BJ (cell line): ENCODE measurements at places on chromosomes 7 and 10.
A peak's percentile ranks its signal among the peaks of the same experiment; 100 is the strongest.

GRCh38 chr10:28280652-28281051 is 22.2 kb downstream of the MPP7 start:
- DNase-seq, result no peak

GRCh38 chr10:27687326-27687725 is 58.3 kb downstream of the MKX start:
- DNase-seq, result no peak

DNA sequence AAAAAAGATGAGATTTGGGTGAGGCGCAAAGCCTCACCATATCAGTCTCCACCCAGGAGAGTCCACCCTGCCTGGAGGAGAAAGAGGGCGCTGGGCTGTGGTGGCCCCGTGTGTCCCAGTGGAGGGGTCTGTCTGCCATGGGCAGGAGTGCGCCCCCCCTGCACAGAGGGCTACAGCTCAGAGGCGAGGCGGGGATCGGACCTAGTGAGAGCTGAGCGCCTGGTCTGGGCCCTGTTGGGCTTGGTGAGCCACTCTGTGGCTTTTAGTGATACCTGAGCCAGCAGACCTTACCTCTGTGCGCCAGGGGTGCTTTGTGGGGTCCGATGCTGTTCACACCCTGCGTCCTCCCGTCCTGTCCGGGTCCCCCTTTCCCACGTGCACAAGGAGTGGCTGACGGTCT is 25.9 kb upstream of the GNA12 start:
- DNase-seq, result no peak

DNA sequence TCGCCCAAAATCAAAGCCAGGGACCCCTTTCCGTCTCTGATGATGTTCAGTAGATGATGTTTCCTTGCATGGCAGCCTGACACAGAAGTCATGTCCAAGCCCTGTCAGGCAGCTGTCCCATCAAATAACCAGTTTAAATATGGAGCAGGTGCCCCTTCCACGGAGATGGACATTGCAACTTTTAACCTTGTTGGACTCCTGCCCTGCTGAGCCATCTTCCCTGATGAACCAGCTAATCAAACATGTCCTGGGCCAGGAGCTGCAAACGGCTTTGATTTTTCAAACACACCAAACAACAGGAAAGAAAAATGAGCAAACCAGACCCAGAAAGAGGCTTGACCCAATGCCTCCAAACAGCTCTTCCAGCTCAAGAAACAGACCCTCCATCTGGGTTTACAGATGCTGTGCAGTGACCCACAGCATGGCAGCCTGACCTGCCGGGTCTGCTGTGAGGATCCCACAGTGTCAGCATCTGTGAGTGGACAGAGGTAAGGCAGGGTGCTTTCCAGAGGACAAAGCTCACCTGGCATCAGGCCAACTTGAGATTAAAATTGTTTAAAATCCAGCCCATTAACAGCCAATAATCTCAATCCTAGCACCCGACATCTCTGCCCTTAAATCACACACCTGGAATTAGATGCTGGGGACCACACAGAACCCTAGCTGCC is 372.6 kb downstream of the GRID1 start:
- DNase-seq, result no peak

DNA sequence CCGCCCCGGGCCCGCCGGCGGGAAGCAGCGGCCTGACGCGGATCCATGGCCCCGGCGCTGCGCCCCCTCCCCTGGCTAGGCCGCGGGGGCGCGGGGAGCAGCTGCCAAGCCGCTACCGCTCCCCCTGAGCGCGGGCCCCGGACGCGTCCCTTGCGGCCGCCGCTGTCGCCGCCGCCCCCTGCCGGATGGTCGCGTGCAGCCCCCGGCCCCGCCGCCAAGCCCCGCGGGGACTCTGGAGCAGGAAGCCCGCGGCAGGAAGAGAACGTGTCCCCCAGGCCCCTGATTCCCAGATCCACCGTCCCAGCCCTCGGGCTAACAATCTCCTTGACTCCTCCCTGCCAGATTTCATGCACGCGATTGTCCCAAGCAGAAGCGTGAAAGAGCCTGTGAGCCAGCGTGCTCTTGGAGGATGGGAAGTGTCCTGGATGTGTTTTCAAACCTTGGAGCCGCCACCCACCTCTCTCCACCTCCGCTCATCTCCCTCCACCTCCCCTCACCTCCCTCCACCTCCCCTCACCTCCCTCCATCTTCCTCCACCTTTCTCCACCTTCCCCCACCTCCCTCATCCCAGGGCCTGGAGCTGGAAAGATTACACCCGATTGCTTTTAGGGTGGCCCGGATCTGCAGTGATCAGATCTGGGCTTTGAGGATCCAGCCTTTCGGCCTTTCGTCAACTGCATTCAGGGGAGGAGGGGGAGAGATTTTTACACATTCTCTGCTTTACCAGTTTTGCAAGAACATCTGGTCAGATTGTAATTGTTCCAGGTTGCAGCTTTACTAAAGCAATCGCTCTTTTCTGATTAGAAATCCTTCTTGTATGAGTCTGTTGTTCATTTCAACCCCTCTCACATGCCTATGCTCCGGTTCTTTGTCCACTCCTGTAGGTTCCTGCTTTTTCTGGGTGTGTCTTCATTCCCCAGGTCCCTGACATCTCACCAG is 570 bp upstream of the PRTFDC1 start:
- DNase-seq, result no peak

- DNase-seq, result no peak
Measured at GRCh38 chr7:23607130-23607529, 9.9 kb downstream of the CCDC126 start.

DNA sequence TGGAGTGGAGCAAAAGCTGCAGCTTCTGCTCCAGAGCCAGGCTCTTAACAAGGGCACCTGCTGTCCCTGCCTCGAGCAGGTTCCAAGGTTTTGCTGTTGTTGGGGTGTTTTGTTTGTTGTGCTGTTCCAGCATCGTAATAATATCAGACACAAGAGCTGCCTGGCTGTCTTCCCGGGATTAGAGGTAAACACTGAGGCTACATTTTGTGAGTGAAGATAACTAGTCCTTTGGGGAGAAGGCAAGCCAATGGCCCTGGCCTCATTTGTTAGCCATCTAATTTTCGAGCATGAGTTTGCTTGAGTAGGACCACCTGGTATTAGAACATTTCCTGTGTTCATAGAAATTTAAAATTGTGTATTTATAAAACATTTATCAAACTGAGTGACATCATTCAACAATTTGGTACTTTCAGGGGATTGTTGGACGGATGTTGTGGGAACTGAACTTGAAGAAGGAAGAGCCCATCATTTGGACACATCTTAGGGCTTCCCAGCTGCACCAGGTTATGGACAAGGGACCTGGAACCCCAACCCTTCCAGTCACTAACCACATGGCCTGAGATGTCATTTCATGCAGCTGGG is 555.0 kb downstream of the TNS3 start:
- DNase-seq, result no peak

- DNase-seq, result no peak
Measured at GRCh38 chr10:75281974-75282373, 46.2 kb upstream of the COMTD1 start.

DNA sequence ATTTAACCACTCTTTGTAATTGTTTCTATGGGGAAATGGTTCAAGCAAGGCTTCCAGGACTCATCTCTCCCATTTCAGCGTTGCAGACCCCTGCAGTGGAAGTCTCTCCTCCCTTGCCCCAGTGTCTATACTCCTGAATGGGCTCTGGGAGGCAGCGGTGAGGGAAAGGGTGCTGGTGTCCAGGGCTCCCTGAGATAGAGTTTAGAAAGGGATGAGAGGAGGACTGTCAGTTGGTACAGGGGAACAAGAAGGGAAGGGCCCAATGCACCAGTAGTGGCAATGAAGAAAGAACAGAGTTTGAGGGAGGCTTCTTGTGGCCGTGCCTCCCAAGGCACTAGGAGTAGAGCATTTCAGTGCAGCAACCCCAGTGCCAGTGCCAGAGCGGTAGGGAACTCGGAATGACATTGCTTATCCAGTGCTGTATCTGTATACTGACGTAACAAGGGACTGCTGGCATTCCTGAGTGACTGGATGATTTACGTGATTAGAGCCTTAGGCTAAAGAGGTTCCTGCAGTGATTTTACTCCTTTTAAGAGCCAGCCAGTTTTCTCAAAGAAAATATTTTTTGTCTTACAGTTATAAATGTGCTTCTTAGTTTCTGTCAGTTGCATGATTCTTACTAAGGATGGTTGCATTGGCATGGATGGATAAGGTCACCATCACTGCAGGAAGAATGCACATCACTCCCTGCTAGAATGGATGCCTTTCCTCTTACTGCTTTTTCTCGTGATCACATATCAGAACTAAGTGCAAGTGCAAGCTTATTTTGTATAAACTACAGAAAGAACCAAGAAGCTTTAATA is 28.0 kb downstream of the PRPF18 start:
- DNase-seq, result peak; percentile 69

- no peak for DNase-seq
Measured at GRCh38 chr10:520402-520787, 169.1 kb downstream of the DIP2C start.

DNA sequence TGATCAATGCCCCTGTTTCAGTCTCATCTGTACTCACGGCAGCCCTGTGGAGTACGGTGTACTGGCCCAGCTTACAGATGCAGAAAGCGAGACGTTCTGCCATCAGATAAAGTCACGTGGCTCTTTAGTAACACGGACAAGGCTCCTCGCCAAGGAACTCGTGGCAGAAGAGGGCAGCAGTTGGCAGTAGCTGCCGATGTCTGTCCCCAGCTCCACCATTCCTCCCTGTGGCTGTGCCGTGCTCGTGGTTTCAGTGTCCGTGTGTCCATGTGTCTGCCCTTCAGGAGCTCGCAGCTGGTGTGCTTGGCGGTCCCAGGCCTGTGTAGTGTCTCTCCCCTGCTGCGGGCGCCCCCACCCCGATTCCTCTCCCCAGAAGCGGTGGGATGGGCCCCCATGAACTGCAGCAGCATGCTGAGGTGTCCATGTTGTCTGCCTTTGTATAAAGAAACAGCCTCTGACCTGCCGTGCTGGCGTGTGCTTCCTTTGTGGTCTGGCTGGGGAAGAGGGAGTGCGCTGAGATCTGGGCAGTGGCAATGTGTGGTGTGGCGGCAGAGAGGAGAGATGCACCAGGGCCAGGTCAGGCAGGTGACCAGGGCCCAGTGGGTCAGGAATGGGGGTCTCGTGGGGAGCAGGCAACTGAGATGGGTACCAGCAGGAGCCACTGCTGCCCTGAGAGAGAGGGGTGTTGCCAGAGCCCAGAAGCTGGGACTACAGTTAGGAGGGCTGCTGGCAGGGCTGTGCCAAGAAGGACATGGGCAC is 9.8 kb downstream of the RHBDD2 start:
- DNase-seq, result no peak

GRCh38 chr10:62527019-62527827 is 153.1 kb downstream of the ZNF365 start:
- DNase-seq, result no peak

DNA sequence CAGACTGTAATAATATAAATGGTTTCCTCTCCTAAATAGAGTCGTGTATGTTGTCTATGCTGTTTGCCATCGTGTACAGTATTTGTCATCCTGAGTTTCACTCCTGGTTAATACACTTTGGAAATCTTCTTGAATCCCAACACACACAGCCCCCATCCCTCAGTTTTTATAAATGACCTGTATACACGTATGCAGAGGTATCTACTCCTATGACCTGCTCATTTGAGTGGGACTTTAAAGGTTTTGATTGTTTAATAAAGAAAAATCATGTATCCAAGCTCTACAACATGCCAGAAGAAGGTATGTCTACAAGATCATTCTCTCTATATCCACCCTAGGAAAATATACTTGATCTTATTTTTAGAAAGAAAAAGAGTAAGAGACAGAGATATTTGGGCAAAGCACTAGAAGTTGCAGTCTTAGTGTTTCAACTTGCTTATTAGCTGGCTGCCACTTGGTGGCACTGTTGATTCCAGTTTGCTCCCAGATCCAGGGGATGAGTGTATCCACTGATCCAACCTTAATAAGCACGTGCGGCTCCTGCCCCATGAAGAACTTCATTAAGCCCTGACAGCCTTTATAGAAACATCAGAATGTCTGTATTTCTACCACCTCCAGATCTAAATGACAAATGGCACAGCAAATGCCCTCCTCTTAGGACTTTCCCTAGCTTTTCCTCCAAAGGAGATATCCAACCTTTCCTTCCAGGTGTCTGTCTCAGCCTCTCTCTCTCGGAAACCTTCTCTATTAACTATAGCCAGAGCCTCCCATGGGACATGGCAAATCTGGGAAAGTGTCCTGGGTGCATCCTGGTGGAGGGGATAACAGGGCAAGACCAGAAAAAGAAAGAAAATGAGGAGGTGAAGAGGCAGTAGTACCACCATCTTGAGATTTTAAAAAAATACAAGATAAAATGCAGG is 181.6 kb upstream of the NEBL start:
- DNase-seq, result no peak

DNA sequence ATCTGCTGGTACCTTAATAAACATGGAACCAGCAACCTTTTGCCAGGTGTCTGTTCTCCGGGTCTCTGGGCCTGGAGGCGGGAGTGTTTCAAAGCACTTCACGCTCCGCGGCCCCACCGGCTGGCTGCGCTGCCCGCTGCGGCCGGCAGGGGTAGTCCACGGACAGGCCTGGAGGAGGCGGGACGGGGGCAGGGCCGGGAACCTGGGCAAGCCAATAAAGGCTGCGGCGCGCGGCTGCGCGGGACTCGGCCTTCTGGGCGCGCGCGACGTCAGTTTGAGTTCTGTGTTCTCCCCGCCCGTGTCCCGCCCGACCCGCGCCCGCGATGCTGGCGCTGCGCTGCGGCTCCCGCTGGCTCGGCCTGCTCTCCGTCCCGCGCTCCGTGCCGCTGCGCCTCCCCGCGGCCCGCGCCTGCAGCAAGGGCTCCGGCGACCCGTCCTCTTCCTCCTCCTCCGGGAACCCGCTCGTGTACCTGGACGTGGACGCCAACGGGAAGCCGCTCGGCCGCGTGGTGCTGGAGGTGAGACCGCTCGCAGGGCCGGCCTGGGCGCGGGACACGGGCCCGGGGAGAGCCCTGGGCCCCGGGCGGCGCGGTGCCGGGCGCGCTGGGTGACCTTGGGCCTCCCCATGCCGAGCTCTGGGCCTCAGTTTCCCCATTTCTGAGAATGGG is at the start of gene PPIF:
Gene PPIF (plus strand): TSS at position 244 of the 668 bp plus-strand sequence. CDS start 80 bp downstream, at position 324.
- DNase-seq, result peak; percentile 45

- DNase-seq, result peak; percentile 85
Measured at GRCh38 chr7:831596-832166, 595 bp upstream of the SUN1 start.

- no peak for DNase-seq
Measured at GRCh38 chr10:93165367-93165766, 91.7 kb downstream of the CYP26A1 start.

GRCh38 chr7:98568891-98569290 is 48.2 kb upstream of the NPTX2 start:
- no peak for DNase-seq

- DNase-seq, result no peak
Measured at GRCh38 chr10:116970050-116970449, 34.9 kb downstream of the SHTN1 start.

- DNase-seq, result no peak
Measured at GRCh38 chr7:90839316-90839715, 243.2 kb downstream of the CDK14 start.

GRCh38 chr7:33079096-33079495 is 16.5 kb upstream of the NT5C3A start:
- no peak for DNase-seq
